Ascending aorta (tissue), 2 donors: ENCODE measurements at places on chromosomes 4 and X.

GRCh38 chr4:112436987-112437386 is 79.0 kb downstream of the NEUROG2 start:
- peaks cover 64% of the 10 kb centered on the region for H3K36me3 ChIP-seq
- H3K27me3 ChIP-seq = no peaks in the 10 kb centered on the region
- DNase-seq = no peak
- no peak overlapping the region for H3K27ac ChIP-seq

DNA sequence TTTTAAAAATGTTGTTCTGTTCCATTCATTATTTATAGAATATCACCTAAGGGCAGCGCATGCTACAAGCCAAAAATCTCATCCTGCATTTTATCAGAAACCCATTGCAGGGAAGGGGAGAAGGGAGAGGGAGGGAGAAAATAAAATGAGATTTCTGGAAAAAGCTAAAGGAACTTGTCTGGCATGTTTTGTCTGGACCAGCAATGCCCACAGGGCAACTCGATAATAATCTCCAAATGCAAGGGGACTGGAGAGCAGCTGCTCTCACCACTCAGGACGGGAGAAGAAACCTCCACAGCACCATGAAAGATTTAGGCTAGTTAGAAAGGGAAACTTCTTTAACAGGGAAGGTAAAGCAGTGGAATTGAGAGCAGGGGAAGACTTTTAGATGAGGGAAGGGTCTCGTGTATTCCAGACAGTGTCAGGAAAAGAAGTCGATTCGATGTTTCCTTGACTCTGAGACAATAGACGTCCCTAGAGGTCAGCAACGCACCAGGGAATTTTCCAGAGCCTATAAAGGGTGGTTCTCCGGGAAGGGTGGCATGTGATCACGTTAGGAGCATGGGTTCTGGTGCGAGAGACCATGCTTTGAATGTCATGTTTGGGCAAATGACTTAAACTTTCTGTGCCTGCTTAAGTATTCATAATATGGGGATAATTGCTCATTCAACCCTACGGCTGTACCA is 132.2 kb upstream of the NDP start:
- no peaks in the 10 kb centered on the region for H3K27me3 ChIP-seq
- no peaks in the 10 kb centered on the region for H3K36me3 ChIP-seq
- no peak overlapping the region for H3K4me3 ChIP-seq
- H3K27ac ChIP-seq = no peak overlapping the region
- no peak for DNase-seq

DNA sequence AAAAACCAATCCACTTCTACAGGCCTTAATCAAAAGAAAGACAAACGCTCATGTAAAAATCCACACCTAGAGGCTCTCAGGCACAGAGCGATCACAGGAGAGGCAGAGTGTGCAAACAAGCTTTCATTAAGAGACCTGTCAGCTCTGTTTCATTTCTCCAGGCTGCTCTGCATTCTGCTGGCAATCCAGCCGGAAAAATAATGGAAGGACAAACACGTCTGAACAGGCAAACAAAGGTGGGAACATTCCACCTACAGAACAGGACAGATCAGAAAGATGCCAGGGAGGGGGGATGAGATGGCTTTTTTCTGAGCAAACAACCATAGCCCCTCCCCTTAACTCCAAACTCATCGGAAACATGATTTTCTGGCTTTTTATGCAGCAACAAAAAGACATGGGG is 9.7 kb downstream of the SOD3 start:
- H3K27me3 ChIP-seq = no peaks in the 10 kb centered on the region
- no peak for DNase-seq
- H3K36me3 ChIP-seq = peaks cover 6% of the 10 kb centered on the region
- no peak overlapping the region for H3K27ac ChIP-seq
- peaks cover 10% of the 10 kb centered on the region for H3K4me1 ChIP-seq

DNA sequence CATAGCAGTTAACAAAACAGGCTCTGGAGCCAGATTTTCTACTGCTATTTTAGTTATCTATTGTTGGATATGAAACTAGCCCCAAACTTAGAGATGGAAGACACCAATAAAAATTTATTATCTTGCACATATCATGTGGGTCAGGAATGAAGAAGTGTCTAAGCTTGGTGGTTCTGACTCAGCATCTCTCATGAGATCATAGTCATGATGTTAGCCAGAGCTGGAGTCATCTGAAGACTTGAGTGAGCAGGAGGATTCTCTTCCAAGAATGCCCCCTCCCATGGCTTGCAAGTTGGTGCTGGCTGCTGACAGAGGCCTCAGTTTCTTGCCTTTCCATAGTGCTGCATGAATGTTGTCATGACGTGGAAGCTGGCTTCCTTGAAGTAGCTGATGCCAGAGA is 68.2 kb upstream of the TAPT1 start:
- no peaks in the 10 kb centered on the region for H3K4me1 ChIP-seq
- H3K27ac ChIP-seq = no peak overlapping the region
- H3K4me3 ChIP-seq = no peak overlapping the region
- H3K27me3 ChIP-seq = no peaks in the 10 kb centered on the region

DNA sequence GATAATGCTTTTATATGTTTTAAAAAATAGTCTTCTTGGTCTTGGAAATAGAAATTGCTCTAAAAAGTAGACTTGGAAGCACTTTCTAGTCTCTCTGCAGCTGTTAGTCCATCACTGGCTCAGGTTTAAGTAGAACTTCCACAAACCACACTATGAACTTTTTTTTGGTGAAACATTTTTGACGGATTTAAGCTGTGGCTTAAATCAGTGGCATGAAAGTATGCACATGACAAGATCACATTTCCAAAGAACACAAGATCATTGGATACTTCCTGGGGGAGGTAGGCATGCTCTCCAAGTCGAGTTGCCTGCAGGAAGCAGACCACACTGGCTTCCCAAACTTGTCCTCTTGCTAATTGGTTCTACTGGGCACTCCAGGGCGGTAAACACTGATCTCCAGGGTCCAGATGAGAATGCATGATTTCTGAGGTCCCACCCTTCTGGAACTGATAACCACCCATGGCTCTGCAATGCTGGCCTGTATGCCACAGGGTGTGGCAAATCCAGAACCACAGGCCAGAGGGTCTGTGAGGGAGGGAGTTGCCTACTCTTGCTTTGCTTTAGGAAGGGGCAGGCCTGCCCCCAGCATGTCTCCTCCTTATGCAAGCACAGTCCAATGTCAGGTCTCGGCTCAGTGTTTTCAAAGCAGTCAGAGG is 331.9 kb upstream of the SFRP2 start:
- no peaks in the 10 kb centered on the region for H3K36me3 ChIP-seq
- H3K27ac ChIP-seq = no peak overlapping the region
- no peaks in the 10 kb centered on the region for H3K4me1 ChIP-seq
- no peak overlapping the region for H3K4me3 ChIP-seq
- no peaks in the 10 kb centered on the region for H3K27me3 ChIP-seq
- no peak for DNase-seq

GRCh38 chrX:87728024-87728423 is 210.4 kb downstream of the KLHL4 start:
- H3K27me3 ChIP-seq = no peaks in the 10 kb centered on the region
- no peak overlapping the region for H3K4me3 ChIP-seq
- no peak overlapping the region for H3K27ac ChIP-seq
- H3K36me3 ChIP-seq = no peaks in the 10 kb centered on the region

GRCh38 chrX:151151665-151152267 is 24.6 kb upstream of the GPR50 start:
- no peaks in the 10 kb centered on the region for H3K4me1 ChIP-seq
- H3K27ac ChIP-seq = no peak overlapping the region
- H3K27me3 ChIP-seq = no peaks in the 10 kb centered on the region
- no peaks in the 10 kb centered on the region for H3K36me3 ChIP-seq

- no peaks in the 10 kb centered on the region for H3K4me1 ChIP-seq
- DNase-seq = no peak
- no peak overlapping the region for H3K4me3 ChIP-seq
- H3K27ac ChIP-seq = no peak overlapping the region
- no peaks in the 10 kb centered on the region for H3K27me3 ChIP-seq
- no peaks in the 10 kb centered on the region for H3K36me3 ChIP-seq
These were observed 55.3 kb upstream of the CLDN24 start for GRCh38 chr4:183377491-183377890.

GRCh38 chr4:182297659-182298058 is 54.5 kb downstream of the TENM3 start:
- H3K27me3 ChIP-seq = no peaks in the 10 kb centered on the region
- H3K36me3 ChIP-seq = no peaks in the 10 kb centered on the region
- no peak overlapping the region for H3K27ac ChIP-seq
- DNase-seq = no peak
- H3K4me3 ChIP-seq = no peak overlapping the region

- H3K4me3 ChIP-seq = no peak overlapping the region
- no peaks in the 10 kb centered on the region for H3K27me3 ChIP-seq
- H3K36me3 ChIP-seq = no peaks in the 10 kb centered on the region
- H3K4me1 ChIP-seq = no peaks in the 10 kb centered on the region
- DNase-seq = no peak
These were observed 376.7 kb downstream of the GPM6A start for GRCh38 chr4:175435381-175435783.

DNA sequence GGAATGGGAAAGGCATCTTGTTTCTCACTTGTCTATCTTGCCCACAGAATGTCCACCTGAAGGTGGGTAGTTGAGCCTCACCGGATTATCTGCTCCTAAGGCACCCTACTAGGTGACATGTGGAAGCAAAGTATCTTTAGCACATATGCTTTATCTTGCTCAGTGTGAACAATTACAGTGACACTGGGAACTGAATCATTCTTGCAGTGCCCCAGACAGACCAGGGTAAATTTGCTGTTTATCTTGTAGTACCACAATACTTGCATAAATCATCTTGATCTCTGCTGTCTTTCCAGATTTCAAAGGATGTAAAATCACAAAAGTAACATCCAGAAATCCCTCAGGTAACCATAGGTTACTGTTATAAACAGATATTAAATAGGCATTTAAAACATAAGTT is 930.0 kb upstream of the INTU start:
- no peak overlapping the region for H3K4me3 ChIP-seq
- H3K27ac ChIP-seq = no peak overlapping the region
- no peaks in the 10 kb centered on the region for H3K36me3 ChIP-seq
- no peaks in the 10 kb centered on the region for H3K27me3 ChIP-seq
- H3K4me1 ChIP-seq = no peaks in the 10 kb centered on the region

- DNase-seq = no peak
- H3K4me3 ChIP-seq = no peak overlapping the region
- no peaks in the 10 kb centered on the region for H3K4me1 ChIP-seq
- no peaks in the 10 kb centered on the region for H3K36me3 ChIP-seq
- no peaks in the 10 kb centered on the region for H3K27me3 ChIP-seq
- H3K27ac ChIP-seq = no peak overlapping the region
These were observed 57.2 kb downstream of the CASP6 start for GRCh38 chr4:109645874-109646710.

GRCh38 chrX:2967584-2967983 is 38.4 kb upstream of the ARSD start:
- H3K36me3 ChIP-seq = no peaks in the 10 kb centered on the region
- DNase-seq = no peak
- H3K4me1 ChIP-seq = peaks cover 2% of the 10 kb centered on the region

DNA sequence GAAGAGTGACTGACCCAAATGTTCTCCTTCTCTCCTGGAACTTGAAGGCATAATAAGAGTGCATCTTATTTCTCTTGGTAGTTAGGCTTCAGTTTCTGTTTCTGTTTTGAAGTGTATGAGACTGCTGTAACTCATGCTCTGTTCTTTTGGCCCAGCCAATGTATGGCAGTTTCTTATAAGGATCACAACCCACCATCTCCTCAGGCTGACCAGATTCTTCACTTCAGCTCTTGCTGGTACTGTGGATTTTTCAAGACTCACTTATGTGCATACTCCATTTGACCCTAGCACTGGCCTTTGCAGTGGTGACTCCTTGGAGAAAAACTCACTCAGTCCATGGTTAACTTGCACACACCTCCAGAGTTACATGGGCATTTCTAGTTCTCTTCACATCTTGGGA is 9.6 kb upstream of the YTHDC1 start:
- no peaks in the 10 kb centered on the region for H3K36me3 ChIP-seq
- H3K27me3 ChIP-seq = no peaks in the 10 kb centered on the region
- no peak for DNase-seq
- H3K4me3 ChIP-seq = no peak overlapping the region

DNA sequence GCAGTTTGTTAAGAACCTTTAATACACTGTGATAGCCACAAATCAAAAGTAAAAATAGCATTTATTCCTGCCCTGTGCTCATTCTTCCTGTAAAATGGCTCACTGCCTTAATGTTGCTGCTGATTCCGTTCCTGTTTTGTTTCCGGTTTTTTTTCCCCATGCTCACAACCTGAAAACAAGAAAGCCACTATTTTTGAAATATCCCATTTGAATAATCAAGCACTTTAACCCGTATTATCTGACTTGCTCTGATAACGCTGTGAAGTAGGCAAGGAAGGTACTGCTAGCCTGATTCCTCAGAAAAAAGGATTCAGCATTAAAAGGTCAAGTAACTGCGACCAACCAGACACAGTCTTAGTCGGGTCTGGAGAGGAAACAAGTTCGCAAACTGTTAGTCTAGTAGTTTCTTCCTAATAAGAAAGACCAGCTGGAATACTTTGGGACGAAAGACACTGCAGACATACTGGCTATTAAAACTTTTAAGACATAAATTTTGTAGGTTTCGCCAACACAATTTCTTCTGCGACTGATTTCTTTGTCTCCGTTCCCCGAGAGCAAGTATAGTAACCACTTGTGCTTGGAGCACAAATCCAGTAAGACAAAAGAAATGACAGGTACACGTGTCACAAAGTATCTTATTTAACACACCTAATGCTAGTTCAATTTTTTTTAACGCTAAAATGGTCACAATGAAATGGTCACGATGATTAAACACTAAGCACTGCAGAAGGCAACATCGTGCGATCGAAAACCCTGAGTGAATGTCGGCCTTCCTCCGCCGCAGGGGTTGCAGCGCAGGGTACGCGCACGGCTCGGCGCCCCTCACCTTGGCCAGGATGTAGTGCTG is 802 bp downstream of the COX18 start:
- H3K4me3 ChIP-seq = peak overlapping the region; percentile 60
- H3K36me3 ChIP-seq = no peaks in the 10 kb centered on the region
- peak overlapping the region; percentile 96 for H3K27ac ChIP-seq
- peaks cover 3% of the 10 kb centered on the region for H3K4me1 ChIP-seq

GRCh38 chr4:15238720-15239119 is 189.1 kb upstream of the C1QTNF7 start:
- H3K27ac ChIP-seq = peak overlapping the region; percentile 36
- peaks cover 52% of the 10 kb centered on the region for H3K4me1 ChIP-seq
- no peak for DNase-seq
- H3K27me3 ChIP-seq = no peaks in the 10 kb centered on the region
- H3K36me3 ChIP-seq = no peaks in the 10 kb centered on the region

GRCh38 chrX:20244931-20245330 is 21.8 kb downstream of the RPS6KA3 start:
- H3K27ac ChIP-seq = no peak overlapping the region
- H3K4me1 ChIP-seq = no peaks in the 10 kb centered on the region
- no peak overlapping the region for H3K4me3 ChIP-seq
- H3K27me3 ChIP-seq = no peaks in the 10 kb centered on the region

DNA sequence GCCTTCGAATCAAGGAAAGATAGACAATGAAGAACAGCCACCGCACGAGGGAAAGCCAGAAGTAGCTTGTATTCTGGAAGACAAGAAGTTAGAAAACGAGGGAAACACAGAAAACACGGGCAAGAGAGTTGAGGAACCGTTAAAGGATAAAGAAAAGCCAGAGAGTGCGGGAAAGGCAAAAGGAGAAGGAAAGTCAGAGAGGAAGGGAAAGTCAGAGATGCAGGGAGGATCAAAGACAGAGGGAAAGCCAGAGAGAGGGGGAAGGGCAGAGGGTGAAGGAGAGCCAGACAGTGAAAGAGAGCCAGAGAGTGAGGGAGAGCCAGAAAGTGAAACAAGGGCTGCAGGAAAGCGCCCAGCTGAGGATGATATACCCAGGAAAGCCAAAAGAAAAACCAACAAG is 1.4 kb downstream of the TCEAL2 start:
- H3K27ac ChIP-seq = peak overlapping the region; percentile 75
- H3K4me3 ChIP-seq = no peak overlapping the region
- DNase-seq = no peak
